ENCODE measurements at places on chromosomes 12 and 14.

DNA sequence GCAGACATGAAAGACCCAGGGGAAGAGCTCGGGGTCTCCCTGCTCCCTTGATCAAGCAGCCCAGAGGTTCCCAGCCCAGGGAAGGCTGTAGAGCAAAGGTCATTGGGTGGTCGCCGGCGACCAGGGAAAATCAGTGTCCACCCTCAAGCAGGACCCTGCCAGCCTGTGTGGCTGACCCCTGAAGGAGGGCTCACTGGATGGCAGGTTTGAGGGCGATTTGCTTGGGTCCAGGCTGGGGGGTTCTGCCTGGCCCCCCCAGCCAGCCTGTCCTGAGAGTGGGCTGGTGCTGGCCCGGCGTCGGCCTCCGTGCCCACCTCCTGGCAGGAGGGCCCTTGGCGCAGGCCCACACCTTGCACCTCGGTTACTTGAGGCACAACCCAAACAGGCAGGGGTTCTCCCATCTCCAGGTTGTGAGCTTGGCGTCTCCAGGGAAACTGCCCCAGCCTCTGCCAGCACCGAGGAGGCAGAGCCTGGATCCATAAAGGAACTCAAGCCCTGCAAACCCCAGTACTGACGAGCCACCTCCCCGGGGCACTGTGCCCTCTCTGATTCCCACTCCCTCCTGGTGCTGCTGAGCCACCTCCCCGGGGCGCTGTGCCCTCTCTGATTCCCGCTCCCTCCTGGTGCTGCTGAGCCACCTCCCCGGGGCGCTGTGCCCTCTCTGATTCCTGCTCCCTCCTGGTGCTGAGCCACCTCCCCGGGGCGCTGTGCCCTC lies 329.0 kb upstream of the SFSWAP start:
- DNase-seq = peak; percentile 74

DNA sequence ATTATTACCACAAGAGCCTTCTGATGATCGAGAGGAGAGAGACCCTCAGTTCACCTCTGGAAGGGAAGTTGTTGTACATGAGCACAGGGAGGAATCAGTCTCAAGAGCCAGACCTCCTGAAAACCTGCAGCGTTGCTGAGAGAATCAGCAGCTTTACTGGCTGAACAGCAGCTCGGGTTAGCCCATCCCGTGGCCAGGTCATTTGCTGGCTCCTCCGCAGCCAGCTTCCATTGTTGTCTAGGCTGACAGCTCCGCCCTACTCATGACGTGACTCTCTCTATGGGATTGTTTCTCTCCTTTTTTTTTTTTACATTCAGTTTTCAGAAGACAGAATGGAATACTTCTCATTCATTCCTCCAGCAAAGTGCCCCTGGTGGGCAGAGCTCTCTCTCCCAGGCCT lies 69.9 kb downstream of the TGFB3 start:
- no peak for DNase-seq

GRCh38 chr12:52494100-52494499 lies 1.0 kb upstream of the KRT6A start:
- no peak for DNase-seq

DNA sequence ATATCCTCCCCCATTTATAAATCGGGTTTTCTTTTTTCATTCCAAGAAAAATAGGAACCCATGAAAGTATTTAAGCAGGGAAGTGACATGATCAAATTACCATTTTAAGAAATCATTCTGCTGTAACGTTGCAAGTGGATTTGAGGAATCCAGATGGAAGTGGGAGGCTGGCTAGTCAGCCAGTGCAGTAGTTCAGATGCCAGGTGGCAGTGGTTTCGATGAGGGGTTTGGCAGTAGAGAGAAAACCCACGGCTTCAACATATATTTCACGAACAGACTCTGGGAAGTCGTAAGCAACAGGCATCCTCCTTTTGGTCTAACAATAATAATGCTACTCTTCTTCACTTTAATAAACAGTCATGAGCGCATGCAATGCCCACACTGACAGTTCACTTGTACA lies 25.0 kb downstream of the PDZRN4 start:
- no peak for DNase-seq

DNA sequence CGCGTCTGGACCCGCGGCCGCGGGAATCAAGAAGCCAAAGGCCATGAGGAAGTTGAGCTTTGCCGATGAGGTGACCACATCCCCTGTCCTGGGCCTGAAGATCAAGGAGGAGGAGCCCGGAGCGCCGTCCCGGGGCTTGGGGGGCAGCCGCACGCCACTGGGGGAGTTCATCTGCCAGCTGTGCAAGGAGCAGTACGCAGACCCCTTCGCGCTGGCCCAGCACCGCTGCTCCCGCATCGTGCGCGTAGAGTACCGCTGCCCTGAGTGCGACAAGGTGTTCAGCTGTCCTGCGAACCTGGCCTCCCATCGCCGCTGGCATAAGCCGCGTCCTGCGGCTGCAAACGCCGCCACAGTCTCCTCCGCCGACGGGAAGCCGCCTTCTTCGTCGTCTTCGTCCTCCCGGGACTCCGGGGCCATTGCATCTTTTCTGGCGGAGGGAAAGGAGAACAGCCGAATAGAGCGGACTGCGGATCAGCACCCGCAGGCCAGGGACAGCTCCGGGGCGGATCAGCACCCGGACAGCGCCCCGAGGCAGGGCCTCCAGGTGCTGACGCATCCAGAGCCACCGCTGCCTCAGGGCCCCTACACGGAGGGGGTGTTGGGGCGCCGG lies 1.0 kb downstream of the INSM2 start:
- peak; percentile 91 for DNase-seq

DNA sequence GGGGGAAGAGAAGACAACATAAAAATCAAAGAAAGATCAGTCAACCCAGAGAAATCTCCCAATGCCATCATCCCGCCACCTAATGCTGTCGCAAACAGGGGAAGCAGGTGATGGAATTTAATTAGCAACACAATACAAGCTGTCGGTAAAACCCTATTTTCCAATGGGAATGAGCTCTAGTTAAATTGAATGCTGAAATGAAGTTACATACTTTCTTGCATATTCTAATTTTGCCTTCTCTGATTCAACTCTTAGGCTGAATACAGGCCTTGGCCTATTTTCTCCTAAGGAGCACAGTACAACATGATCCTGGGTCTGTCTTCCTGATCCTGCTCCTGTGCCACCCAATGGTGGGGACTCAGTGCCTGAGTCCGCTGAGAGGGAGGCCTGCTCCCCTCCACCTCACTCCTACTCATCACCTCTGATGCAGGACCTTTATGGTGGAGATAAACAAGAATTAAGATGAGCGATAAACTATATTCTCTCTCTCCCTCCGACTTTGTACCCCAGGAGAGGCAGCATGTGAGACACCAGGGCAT lies 238.8 kb downstream of the GXYLT1 start:
- no peak for DNase-seq

DNA sequence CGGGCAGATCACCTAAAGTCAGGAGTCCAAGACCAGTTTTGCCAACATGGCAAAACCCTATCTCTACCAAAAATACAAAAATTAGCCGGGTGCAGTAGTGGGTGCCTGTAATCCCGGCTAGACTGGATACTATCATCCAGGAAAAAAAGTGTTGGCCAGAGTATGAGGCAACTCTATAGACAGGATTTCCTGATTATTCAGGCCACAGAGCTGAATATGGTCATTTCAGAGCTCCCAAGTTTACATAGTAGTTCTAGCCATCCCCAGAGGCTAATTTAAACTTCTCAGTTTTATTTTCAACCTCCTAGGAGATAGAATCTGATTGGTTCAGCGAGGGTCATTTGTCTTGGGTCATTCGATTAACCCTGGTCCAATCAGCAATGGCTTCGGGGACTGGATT lies 7.3 kb downstream of the RPGRIP1 start:
- no peak for DNase-seq

GRCh38 chr14:89618330-89618708 lies 201.3 kb upstream of the FOXN3 start:
- DNase-seq = no peak

DNA sequence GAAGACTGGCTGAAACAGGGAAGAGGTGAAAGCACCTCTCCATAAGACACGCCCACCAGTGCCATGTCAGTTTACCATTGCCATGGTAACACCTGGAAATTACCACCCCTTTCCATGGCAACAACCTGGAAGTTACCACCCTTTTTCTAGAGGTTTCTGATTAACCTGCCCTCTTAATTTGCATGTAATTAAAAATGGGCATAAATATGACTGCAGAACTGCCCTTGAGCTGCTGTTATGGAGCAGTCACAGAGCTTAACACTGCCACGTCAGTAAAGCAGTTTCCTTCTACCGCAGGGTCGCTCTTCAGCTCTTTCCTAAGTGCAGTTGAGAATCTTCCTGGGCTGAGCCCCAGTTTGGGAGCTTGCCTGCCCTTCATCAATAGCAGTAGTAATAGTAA lies 55.2 kb downstream of the RASSF3 start:
- no peak for DNase-seq

DNA sequence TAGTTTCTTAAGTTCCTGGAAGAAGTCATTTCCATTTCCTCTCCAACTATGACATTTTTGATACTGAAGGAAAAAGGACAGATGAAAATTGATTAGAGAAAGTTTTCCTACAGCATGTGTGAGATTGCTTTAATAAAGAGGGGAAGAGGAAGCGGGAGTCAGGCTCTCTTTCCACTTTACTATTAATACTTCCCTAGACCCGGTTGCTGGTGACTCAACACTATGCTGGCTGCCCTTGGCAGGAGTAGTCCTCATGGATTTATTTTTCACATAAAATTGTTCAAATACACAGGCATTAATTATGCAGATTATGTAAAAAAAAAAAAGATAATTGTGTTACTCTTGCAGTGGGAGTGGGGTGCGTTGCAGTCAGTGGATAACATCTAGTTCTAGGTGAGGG lies 293.4 kb downstream of the EGLN3 start:
- no peak for DNase-seq

- no peak for DNase-seq
Observed at GRCh38 chr12:58202933-58203718, 261.8 kb downstream of the ATP23 start.

GRCh38 chr14:54567639-54568561 lies 972 bp downstream of the SAMD4A start:
- DNase-seq = no peak

DNA sequence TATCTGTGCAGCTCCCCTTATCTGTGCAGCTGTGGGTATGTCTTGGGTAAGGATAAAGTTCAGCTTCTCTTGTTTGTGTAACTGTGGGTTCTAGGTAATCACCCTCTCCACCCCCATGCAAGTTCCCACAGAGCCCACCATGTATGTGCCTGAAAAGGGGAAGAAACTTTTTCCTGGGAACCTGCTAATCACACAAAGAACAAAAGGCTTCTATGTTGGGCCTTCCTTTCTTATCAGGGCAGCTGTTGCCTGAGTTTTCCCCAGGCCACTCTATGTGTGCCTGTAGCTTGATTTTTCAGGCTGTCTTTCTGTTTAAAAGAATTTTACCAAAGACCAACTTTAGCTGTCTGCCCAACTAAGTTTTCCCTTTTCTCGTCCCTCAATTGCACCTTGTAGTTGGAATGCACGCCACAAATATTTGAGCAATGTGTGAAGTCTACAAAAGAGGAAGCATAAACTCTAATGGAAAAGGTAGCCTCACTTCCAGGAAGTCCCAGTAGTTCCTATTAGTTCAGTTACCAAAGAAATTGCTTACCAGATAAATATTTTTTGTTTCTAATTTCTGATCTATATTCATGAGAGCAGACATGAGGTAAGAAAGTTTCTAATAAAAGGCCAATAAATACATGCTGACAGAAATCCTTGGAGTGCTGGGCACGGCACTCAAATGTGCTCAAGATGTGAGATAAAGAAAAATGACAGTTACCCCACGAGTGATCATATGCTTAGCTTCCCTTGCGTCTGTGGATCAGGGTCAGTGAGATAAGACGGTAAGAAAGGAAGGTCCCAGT lies 2.7 kb upstream of the GALC start:
- no peak for DNase-seq

GRCh38 chr12:65069336-65069735 lies 51.8 kb downstream of the WIF1 start:
- DNase-seq = no peak

GRCh38 chr12:76863837-76864236 lies 15.0 kb downstream of the CSRP2 start:
- no peak for DNase-seq

Data from osteocyte (in vitro differentiated cells).